ENCODE measurements at places on chromosomes 1 and 21.

DNA sequence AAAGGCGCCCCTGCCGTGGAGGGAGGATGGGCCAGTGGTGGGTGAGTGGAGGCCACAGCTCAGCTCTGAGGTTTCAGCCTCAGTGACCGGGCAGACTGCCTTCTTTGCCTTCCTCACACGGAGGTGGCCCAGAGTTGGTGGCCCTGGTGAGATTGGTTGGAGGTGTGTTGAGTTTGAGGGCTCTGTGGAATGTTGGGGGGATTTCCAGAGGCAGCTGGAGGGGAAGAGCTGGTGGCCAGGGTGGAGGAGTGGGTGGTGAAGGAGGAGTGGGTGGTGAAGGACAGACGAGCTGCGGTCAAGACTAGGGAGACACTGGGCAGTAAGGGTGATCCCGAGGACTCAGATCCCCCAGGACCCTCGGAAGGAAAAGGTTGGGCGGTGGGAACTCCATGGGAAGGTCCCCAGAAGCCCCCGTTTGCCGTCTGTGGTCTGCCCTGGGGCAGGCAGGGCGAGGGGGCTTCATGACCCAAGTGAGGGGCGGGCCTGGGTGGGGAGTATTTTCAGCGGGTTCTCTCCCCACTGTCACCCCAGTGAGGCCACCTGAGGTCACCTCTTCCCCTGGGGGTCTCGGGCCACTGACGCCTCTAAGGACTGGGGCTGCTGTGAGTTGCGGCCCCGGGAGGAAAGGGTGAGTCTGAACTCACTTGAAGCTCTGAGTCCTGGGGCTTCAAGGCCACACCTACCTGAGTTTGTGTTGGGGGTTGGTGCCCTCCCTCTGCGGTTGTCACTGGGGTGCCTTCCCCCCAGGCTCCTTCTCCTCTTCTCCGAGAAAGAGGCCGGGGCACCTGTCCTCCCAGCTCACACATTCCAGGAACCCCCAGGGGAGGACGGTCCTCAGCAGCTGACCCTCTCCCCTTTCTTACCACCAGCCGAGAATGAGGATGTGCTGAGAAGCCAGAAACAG, 22.7 kb upstream of the PIK3CD start:
- peak; percentile 17 for DNase-seq

- DNase-seq = no peak
These were observed 131.4 kb upstream of the BCL9 start for GRCh38 chr1:147409886-147410285.

GRCh38 chr1:19240673-19241538, 10.4 kb downstream of the EMC1 start:
- DNase-seq = peak; percentile 84

GRCh38 chr1:29249170-29249691, 12.9 kb downstream of the PTPRU start:
- DNase-seq = peak; percentile 3

DNA sequence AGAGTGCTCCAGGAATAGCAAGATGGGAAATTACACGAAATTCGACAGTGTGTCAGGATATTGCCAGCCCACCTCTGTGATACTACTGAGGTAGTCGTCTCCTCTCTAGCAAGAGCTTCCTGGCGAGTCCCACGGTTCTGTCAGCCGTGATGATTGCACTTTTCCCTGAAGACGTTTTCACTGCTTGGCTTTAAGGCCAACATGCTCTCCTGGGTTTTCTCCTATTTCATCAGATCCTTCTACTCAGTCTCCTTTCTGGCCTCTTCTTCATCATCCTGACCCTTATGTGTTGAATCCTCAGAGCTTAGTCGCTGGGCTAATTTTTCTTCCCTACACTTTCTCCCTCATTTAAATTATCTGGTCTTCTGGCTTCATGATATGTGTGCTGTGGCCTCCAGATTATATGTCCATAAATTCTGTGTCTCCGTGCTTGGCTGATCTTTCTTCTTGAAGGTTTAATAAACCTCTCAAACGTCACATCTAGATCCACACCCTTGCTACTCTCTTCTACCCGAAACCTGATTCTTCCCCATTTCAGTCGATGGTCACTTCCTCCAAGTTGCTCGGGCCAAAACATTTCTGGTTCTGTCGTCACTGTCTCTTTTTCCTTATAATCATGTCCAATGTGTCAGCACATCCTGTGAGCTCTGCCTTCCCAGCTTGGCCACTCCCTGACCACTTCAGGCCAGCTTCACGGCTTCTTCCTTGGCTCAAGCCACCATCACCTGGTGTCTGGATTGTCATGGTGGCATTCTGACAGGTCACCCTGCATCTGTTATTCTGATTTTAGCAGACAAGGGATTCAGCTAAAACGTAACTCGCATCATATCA, 12.2 kb downstream of the OR2B11 start:
- peak; percentile 52 for DNase-seq

- no peak for DNase-seq
These were observed 20.5 kb downstream of the ELAPOR1 start for GRCh38 chr1:109134423-109134822.

GRCh38 chr1:37161171-37161570, 126.9 kb upstream of the GRIK3 start:
- DNase-seq = no peak

- no peak for DNase-seq
These were observed 110.9 kb upstream of the APP start for GRCh38 chr21:26281506-26281905.

DNA sequence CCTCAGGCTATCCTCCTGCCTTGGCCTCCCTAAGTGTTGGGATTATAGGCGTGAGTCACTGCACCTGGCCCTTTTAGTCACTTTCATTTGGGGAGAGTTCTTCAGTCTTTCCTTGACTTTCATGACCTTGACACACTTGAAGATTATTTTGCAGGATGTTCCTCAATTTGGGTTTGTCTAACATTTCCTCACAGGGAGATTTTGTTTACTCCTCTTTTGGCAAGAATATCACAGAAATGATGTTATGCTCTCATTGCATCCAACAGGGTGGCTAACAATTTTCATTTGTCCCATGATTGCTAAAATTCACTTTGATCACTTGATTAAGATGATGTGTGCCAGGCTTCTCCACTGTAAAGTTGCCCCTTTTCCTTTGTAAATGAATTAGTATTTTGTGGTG, 164.0 kb downstream of the ADSS2 start:
- no peak for DNase-seq

DNA sequence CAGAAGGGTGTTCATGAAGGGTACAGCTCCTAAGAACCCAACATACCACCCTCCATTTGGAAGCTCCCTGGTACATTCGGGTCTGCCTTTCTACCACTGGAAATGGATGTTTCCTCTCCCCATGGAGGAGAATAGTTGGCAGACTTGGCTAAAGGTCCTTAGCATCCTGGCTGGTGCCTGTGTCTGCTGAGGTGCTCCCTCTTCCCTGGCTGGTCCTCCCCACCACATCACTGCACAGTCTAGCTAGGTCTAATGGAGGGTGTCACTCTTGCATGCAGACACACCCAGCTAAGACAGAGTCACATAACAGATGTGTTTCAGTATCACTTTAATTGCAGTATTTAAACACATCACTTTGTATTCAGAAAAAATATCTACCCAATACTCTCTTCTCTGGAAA, 24.7 kb downstream of the CD34 start:
- no peak for DNase-seq

DNA sequence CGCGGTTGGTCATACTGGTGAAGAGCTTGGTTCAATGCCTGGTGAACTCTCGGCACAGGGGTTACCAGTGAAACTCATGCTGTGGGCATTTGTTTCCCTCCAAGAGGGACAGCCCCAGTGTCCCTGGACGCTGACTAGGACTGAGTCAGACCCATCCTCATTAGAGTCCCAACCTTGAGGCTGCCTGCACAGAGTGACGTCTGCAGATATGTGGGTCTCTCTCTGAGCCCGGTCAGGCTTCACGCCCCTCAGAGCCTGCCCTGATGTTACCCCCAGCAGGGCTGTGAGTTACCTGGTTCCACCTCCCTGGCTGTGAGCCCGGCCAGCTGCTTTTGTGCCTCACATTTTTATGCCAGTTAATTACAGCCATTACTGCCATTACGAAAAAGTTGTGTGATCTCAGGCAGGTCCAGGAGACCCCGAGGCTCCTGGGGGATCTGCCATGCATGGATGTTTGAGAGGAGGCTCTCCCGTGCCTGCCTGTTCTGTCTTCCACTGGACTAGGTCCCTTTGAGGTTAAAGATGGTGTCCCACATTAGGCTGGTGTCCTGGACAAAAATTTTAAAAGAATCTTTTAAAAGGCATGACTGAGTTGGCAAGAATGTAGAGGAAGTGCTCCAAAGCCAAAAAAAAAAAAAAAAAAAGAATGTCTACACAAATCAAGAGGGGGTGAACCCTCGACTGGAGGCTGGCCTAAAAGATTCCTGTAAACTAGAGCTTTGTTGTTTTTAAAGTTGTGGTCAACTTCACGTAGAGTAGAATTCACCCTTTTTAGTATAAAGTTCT, 36.6 kb upstream of the PADI1 start:
- no peak for DNase-seq

- DNase-seq = peak; percentile 5
These were observed 14.5 kb downstream of the NPHP4 start for GRCh38 chr1:5977494-5978444.

GRCh38 chr1:91912266-91912665, 26.3 kb upstream of the TGFBR3 start:
- DNase-seq = no peak

DNA sequence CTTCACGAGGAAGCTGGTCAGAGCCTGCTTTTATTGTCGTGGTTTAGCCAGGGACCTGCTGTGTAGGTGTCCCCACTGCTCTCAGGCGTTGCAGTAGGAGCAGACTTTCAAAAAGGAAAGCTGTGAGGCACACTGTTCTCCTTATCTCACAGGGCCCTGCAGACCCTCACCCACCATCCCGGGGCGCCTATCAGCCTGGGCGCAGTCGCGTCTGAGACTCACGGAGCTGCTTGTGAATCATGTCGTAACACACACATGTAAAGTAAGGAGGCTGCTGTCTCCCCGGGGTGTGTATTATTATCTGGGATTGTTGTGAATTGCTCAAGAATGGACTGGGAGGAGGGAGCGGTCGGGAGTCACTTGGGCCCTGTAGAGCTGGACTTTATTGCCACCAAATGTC, 17.4 kb downstream of the AJAP1 start:
- no peak for DNase-seq

DNA sequence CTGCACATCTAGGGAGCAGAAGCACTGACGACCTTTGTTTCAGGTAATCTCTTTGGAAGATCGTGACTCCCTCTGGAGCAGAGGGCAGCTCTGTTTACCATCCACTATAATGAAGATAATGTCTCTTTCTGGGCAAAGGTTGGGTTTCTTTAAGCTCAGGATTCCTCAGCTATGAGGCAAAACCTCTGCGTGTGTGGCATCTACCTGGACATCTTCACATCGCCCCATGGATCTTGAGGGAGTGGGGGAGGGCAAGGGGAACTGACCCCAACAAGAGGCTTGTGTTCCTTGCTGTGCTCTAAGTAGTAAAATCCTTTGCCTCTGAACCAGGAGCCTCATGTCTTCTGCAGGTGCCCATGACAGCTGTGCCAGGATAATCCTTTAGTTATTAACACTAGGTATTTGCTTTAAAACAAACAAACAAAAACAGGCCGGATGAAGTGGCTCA, 19.6 kb downstream of the SPATA45 start:
- DNase-seq = no peak

DNA sequence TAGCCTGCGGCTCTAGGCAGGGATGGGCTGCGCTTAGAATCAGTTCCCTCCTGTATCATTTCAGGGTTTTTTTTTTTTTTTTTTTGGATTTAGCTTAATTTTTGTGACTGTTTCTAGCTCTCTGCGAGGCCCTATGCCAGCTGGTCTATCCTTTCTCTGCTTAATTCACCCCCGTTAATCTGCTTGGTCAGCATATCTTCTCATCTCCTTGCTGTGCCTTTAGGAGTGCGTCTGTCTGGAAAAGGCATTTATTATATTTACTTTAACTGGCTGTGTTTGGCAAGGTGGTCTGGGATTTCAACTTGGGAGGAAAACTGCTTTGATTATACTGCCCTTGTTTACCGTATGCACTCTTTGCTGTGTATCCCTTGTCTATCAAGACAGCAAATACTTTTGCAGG, 184.8 kb upstream of the KIAA0040 start:
- DNase-seq = no peak

DNA sequence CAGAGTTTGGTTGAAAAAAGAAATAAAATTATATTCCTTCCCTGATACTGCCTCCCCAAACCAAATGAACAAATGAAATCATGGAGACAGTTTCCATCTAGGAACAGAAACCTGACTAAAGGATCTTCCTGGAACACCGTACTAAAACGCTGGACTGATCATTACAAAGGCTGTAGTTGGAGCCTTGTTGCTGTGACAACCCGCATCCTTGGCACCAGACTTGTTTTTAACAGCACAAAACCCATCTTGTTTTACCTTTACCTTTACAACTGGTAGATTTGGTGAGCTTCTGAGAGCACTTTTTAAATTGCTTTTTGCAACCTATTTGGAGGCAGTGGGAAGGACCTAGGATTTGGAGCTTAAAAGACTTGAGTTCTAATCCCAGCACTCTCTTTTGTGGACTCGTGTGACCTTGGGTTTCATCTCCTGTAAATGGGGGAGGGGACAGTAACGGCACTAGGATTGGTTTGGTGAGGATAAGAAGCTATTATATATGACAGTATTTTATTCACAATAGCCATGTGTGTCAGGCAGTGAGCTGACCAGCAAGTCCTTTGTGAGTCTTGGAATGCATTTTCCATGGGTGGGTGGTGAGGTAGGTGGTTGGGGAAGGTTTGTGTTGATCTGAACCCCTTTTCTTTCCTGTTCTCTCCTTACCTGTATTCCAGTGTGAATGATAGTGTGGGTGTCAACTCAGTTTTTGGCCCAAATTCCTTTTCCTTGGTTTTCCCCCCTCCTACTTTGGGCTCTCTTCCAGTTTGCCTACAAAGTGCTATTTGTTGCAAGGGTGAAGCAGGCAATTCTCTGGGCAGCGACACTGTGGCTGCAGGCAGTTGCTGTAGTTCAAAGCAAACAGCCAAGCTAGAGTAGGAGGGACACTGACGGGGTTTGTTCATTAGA, 12.6 kb downstream of the LRRC8D start:
- no peak for DNase-seq

GRCh38 chr1:238281418-238281817, 390.7 kb upstream of the ZP4 start:
- DNase-seq = peak; percentile 55

DNA sequence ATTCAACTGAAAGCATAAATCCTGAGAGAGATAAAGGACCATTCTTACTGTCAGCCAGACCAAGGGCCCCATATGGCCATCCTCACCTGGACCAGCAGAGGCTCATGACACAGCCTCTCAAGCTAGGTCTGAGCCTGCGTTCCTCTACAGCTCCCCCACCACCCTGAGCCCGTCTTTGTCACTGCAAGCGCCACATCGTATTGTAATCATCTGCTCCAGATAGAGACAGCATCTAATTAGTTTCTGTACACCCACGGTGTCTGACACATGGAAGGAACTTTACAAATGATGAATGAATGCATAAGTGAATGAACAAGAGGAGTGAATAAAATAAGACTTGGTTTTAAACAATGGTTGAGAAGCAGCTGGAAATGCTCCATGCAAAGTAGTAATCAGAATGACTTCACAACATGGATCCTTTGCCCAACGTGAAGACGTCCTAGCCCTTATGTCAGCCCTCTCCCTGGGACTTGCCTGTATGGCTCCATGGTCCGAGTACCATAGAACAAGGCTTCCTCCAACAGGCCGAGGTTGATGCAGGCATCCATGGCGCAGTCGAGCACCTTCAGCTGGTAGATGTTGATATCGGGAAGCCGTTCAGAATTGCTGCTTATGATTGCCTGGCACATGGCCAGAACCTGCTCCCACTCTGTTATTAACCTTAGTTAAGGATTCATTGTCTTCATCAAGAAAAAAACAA, 648.9 kb downstream of the SMYD3 start:
- no peak for DNase-seq

All from MV-4-11 (cell line).